Stimulated activated CD4-positive, alpha-beta T cell treated with anti-CD3 and anti-CD28 coated beads, Interleukin-4, amount 100 ng/mL, for 4 hours (primary cell): ENCODE measurements at places on chromosomes 2 and 18.

GRCh38 chr2:101003278-101003775, 1.2 kb downstream of the RPL31 start:
- DNase-seq: no peak

GRCh38 chr2:227748079-227748478, 2.4 kb downstream of the SCYGR8 start:
- DNase-seq: no peak

GRCh38 chr2:54143780-54144179, 28.4 kb downstream of the ACYP2 start:
- no peak for DNase-seq

DNA sequence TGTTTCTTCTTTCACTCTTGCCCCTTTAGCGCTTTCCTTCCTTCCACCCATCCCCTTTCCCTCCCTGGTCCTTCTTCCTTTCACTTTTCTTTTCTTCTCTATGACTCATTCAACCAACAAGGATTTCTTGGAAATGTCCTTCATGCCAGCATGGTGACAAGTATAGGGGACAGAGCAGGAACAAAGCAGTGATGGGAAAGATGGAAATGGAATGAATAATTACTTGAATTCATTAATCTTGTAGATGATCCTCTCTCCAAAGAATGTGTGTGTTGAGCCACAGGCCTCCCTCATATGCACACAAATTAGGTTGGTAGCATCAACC, 1.5 kb downstream of the VAMP5 start:
- no peak for DNase-seq

GRCh38 chr18:43932140-43932539, 654.9 kb upstream of the SYT4 start:
- no peak for DNase-seq

DNA sequence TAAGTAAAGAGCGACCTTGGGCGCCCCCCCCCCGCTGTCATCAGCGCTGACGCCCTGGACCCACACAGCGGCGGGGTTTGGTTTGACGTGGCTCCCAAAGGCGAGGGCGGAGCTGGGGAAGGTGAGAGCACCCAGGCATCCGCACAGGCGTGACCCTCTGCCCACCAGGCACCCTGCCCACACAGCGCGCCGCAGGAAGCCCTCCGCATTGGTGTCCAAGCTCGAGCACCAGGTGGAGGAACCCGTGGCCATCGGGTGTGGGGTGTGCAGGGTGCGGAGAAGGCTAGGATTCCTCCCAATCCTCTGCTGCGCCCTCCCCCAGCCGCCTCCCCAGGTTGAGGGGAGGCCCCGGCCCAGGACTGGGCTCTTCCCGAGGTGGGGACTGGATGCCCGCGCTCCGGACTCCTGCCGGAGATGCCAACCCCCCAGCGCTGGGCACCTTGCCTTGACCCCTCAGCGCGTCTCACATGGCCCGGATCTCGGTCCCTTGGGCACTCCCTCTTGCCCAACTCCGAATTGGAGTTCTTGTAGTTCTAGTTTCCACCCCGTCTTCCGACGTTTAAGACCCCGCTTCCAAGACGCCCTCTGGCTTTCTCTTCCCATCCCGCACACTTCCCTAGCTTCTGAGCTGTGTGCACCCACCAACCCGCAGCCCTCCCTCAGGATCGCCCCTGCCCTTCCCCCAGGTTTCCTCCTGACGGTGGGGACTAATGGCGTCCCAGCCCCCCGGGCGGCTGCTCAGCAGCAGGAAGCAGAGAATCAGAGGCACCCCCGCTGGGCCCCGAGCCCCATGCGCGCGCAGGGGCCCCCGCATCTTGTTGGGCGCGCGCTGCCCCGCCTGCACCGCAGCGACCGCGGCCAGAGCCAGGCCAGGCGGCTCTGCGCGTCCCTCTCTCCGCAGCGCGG, 25.9 kb upstream of the RESP18 start:
- DNase-seq: peak; percentile 14

DNA sequence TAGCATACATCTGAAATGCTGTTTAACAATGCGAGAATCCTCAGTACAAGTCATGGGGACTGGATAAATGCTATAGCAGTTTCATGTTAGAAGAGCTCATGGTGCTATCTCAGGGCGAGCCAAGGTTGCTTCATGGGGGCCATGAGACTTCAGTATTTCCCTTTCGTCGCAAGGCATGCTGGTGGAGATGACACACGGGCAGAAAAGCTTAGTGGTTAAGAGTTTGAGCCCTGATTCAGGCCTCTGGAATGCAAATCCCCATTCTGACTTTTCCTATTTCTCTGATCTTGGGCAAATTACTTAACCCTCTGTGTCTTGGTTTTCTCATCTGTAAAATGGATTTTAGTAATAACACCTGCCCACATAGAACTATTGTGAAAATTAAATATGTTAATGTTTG, 57.4 kb upstream of the EPHA4 start:
- DNase-seq: no peak

GRCh38 chr2:231351648-231352047, 43.9 kb upstream of the B3GNT7 start:
- DNase-seq: no peak

DNA sequence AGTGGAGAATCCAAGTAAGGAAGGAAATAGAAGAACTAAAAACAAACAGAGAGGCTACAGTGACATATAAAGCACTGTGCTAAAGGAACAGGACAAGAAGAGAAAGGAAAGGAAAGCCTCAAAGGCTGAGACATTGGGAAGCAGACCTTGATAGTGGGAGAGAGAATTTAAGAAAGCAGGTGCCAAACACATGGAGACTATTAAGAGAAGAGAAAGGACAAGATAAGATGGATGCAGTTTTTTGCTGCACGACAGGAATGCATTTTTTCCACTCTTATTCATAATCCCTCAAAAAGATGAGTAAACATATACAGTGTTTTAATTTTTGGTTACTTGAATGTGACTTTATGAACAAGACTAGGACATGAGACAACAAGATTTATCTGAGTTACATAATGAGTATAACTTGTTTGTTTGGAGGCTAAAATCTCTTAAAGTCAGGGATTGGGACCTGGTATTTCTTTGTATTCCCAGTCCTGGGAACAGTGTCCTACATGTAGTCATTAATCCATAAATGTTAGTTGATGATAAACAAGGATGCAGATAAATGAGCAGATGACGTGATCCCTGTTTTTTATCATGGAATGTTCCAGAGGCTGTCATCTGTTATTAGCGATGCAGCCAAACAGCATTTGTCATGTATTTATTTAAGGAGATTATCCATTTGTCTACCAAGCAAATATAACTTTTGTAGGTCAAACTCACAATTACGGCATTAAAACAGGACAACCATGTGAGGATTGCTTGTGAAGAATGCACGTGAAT, 141.7 kb downstream of the DNER start:
- no peak for DNase-seq

- DNase-seq: no peak
These were observed 31.8 kb downstream of the CRIM1 start for GRCh38 chr2:36387258-36387916.

- no peak for DNase-seq
These were observed 608.1 kb downstream of the LRP1B start for GRCh38 chr2:141522702-141523101.

DNA sequence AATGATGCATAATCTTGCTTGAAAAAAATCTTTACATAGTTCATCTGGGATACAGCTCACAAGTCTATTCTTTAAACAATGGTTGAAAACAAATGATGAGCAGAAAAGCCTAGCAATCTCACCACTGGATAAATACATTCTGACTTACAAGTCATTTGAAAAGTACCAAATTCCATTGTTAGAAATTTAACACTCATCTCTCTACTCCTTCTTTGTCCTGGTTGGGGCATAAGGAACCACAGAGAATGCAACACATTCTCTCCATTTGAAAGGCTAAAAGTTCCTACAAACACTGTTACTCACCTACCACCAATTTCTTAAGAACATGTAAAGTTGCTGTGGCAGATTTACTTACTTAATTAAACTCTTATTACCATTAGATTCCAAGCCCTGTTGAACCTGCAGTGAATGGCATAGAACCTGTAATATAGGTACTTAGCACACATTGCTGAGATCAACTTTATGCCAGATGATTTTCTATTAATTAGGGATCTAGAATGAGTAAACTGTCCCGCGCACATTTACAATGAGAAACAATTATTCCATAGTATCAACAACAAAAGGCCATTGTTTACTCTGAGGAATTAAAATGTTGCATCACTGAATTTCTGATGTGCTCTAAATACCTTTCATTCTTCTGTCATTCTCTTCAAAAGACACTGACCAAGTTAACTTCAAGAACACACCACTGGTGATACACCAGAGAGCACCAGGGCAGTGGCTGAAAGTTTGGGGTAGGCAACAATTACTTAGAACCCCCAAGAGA, 69.6 kb downstream of the CABYR start:
- DNase-seq: no peak

- no peak for DNase-seq
These were observed 54.3 kb downstream of the DGKD start for GRCh38 chr2:233408366-233409285.

- DNase-seq: no peak
These were observed 58.2 kb downstream of the GNAL start for GRCh38 chr18:11747286-11747685.

GRCh38 chr18:76467371-76468190, 27.5 kb downstream of the ZNF516 start:
- DNase-seq: no peak

DNA sequence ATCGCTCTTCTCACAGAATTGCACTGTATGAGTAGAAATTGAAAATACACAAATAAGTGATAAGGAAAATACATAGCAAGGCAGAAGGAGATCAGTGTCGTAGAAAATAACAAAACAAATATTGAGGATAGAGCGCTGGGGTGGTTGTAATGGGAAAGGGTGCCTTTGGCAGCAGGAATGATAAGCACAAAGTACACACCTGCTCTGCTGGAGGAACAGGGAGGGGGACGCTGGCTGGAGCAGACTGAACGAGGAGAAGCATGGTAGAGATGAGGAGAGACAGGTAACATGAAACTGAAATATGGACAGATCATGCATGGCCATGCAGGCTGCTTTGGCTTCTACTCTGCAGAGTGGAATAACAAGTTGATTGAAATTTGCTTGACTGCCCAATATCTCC, 181.2 kb upstream of the FSHR start:
- DNase-seq: no peak

DNA sequence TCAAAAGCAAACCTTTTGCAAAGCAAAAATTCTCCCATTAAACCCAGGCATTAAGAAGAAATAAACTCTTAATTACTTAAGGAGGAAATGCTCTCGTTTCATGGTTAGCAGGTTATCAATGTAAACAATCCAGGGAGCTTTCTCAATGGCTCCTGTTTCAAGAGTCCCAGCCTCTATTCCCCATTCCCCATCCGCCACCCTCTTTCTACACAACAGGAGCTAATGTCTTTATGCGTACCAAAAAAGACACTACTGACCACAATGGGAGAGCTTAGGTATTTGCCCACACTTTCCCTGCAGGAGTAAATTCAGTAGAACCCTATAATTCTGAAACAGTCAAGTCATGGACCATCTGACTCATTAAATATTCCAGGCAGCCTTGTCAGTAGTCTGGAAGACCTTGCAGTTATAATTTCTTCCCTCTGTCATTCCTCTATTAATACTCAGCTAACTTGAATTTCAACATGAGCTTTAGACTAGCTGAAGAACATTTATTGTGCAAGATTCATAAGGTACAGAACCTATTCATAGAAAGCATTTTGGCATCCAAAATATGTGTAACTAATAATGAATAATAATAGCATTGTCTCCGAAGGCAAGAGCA, 48.6 kb downstream of the SLC8A1 start:
- DNase-seq: no peak

GRCh38 chr2:16973586-16974286, 308.1 kb upstream of the CYRIA start:
- no peak for DNase-seq

DNA sequence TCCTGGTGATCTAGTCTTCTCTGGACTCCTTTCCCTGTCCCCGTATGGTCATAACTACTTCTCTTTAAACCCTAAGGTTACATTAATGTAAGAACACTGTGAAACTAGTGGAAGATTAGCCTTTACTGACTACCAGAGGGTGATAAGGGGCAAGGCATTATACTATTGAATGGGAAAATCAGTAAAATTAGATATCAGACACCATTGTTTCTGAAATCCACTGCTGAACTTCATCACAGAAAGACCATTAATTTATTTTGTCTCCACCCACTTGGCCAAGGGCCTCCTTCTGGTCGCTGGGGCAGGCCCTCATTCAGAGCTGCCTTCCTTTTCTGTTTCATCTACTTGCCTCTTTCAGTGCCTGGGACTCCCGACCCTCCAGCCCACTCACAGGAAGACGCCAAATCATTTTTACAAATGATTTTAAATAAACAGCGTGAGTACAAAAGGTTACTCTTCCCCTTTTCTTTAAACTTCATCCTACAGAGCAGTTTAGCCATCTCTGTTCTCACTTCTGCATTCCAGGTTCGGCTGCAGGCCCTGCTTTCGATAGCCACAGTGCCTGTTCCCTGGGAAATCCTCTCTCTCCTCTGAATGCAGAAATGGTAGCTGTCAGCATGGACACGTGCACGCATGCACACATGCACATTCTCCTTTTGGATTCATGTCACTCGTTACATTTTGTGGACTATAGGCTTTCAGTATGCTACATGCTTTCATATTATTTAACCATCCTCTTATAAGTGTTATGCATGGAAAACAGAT, 70.3 kb upstream of the DOCK10 start:
- DNase-seq: no peak

- DNase-seq: no peak
These were observed 19.8 kb downstream of the PROC start for GRCh38 chr2:127437781-127438726.

- no peak for DNase-seq
These were observed 216.1 kb downstream of the ZNF804A start for GRCh38 chr2:184814421-184814820.

DNA sequence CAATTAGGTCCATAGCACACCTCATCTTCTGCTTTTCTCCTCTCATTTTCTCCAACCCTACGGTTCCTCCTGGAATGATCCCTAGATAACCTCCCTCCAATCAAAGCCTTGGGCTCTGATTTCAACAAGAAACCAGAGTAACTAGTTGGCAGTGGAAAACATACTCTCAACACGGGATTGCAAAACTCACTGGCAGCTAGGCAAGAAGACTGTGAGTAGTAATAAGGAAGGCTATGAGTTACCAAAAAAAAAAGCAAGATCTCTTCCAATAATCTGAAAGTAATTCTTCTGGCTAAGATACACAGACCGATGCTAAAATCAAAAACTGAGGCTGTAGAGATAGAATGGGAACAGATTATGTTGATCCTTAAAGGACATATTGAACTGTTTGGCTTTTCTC, 28.4 kb upstream of the CCDC102B start:
- no peak for DNase-seq
